NCI-H187 treated with DMSO at 0.1 percent for 48 hours (cell line): ENCODE measurements at places on chromosomes 6 and 20.

DNA sequence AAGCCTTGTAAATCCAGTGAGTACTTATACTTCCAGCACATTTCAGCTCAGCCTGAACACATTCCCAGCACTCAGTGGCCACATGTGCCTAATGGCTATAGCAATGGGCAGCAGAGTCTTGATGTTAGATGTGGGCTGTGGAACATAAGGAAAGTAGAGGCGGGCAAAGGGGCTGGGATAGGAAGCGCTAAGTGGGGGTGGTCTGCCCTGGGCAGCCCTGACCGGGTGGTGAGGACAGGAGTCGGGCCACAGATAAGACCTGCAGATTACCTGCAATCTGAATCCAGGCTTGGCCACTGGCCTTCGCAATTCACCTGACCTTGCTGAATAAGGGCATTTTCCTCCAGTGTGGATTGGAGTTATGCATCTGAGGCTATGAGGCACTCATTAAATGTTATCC is 11.1 kb upstream of the HMGA1 start:
- DNase-seq = no peak

DNA sequence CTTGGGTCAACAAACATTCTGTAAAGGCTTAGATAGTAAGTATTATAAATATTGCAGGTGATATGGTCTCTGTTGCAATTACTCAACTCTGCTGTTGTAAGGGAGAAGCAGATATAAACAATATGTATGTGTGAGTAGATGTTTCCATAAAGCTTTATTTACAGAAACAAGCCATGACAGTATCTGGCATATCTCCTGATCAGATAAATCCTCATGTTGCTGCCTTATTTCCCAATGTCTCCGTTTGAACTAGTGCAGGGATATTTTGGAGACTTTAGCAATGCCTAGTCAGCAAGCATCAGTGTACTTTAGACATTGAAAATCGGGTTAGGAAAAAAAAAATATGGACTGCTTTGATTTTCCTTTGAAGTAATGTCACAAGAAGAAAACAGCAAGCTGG is 96.1 kb downstream of the LAMA2 start:
- no peak for DNase-seq

DNA sequence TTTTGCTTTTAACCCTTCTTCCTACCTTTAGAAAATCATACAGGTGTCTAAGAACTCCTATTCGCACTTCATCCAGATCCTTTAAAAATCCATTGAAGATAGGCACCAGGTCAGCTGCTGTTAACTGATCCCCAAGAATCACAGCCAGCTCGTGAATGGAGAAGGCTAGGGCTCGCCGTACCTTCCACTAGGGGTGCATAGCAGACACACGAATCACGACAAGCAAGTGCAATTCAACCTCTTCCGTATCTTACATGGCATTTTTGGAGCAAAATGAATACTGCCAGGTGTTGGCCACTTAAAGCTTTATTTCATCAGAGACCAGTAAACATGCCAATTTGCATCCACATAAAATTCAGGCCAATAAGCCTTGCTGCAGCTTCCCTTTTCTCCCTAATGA is 10.8 kb upstream of the ANKRD60 start:
- no peak for DNase-seq

- no peak for DNase-seq
These were observed 72.0 kb downstream of the BLOC1S5 start for GRCh38 chr6:7992002-7992815.

- no peak for DNase-seq
These were observed 8.5 kb downstream of the L3MBTL3 start for GRCh38 chr6:130026859-130027258.

DNA sequence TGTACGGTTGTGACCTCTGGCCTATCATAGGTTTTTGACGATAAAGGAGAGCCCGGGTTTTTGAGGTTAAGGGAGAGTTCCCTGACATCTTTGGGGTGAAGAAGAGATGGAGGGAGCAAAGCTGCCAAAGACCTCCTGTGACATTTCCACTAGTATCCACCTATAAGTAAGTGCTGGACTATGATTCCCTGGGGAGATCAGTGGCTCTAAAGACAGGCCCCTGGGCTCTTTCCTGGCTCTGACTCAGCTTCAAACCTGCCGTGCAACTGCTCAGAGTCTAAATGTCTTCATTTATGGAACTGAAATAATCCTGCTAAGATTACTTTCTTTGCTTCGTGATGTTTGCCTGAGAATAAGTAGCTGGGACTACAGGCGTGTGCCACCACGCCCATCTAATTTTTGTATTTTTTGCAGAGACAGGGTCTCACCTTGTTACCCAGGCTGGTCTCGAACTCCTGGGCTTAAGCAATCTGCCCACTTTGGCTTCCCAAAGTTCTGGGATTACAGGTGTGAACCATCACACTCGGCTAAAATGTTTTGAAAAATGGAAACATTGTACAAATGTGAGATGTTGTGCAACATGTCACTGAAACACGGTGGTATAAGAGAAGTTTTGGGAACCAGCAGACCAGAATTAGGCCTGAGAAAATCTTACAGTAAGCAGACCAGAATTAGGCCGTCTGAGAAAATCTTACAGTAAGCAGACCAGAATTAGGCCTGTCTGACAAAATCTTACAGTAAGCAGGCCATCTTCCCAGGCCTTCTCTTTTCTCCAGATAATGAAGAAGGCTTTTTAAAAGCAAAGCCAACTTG is 1.1 kb upstream of the PAQR8 start:
- no peak for DNase-seq

- no peak for DNase-seq
These were observed 138.8 kb downstream of the TFAP2A start for GRCh38 chr6:10276106-10276505.

GRCh38 chr6:107618672-107619071 is 128.8 kb downstream of the SOBP start:
- no peak for DNase-seq

DNA sequence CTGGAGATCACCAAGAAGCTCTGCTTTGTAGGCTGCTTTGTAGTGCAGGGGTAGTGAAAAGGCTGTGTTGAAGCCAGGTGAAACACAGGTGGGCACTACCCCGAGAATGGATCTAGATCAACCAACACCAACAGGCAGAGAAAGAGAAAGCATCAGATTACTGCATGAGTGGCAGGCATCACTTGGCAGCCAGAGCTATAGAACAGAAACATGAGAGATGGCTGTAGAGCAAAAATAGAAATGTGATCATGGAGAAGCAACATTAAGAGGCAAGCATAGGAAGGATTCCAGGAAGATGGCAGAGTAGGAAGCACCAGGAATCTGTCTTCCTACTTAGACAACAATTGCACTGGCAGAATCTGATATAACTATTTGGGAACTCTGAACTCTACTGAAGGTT is 311.1 kb upstream of the TCF21 start:
- DNase-seq = no peak

DNA sequence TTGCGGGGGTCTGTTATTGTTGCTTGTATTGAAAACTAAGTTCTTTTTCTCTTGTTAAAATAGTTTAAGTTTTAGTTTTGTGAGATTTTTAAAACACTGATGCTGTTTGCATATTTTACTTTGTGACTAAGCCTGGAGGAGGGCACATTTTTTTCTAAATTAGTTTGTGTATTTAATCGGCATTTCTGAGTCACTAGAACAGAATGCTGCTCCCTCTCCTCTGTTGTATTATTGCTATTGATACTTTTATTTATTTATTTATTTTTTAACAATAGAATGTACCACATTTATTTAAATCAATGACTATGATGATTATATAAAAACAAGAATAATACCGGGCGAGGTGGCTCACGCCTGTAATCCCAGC is 5.1 kb upstream of the FAM50B start:
- DNase-seq = no peak

GRCh38 chr6:134177236-134177635 is 124.8 kb upstream of the SLC2A12 start:
- DNase-seq = no peak

DNA sequence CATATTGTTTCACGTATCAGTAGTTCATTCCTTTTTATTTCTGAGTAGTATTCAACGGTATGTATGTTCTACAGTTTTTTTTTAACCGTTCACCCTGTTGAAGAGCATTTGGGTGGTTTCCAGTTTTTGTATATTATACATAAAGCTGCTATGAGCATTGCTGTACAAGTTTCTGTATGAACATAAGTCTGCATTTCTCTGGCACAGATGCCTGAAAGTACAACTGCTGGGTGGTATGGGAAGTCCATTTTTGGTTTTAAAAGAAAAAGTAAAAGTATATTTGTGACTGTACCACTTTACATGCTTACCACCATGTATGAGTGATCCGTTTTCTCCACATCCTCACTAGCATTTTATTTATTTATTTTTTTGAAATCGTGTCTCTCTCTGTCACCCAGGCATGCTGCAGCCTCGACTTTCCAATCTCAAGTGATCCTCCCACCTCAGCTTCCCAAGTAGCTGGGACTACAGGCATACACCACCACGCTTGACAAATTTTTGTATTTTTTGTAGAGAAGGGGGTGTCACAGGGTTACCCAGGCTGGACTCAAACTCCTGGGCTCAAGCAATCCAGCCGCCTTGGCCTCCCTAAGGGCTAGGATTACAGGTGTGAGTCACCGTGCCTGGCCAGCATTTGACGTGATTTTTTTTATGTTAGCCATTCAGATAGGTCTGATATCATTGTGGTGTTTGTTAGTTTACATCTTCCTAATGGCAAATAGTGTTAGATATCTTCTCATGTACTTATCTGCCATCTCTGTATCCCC is 11.0 kb upstream of the SIM1 start:
- no peak for DNase-seq

DNA sequence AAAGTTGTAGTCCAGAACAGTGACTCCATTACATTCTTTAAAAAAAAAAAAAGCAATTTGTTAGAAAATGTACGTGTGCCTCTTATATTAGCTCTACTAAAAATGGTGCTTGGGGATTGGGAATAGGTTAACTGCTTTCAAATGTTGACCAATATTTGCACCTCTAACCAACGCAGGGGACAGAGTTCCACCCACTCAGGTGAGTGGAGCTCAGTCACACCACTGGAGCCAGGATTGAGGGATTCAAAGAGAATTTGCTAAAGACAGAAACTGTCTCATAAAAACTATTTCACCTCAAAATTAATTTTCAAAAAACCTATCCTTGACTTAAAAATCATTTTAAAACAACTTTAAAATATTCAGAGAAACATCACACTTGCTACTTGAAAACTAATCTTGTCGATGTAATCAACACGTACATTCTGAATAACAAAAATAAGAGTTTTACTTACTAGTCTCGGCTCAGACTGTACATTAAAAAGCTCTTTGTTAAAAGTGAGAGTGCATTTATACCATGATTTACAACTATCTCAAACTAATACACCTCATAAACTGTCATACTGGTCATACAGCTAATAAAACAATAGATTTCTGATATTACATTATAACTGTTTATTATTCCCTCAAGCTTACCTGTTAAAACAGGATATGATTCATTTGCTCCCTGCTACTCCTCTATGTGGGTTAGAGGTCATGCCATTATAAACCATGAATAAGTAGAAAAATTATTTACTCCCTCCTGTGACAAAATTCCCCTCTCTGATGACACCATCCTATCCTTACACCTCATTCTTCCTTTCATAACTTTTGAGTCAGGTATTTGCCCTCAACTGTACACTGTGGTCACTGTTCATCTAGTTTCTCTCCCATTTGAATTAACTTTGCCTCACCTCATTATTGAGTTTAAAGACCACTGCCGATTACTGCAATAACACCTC is 88.6 kb downstream of the PDE10A start:
- DNase-seq = no peak

- no peak for DNase-seq
These were observed 115.4 kb downstream of the OPN5 start for GRCh38 chr6:47897247-47897646.

DNA sequence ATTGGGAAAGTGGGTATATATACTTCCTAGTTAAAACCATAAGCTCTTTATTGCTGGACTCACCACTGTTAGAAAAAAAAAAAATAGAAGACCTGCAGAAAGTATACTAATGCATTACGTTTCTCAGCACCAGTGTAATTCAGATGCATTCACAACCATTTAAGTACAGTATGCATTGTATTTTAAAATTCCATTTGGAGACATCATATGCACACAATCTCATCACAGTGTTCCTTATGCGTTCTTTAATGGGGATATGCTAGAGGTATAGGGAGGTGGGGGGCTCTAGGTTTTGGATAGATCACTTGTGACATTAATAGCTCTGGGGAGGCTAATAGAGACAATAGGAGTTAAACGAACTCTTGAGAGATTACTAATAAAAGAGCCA is 9.4 kb downstream of the TFAP2A start:
- DNase-seq = no peak

- DNase-seq = no peak
These were observed 5.1 kb upstream of the HLA-DMB start for GRCh38 chr6:32945953-32946352.

GRCh38 chr20:917416-917815 is 1.3 kb upstream of the ANGPT4 start:
- no peak for DNase-seq

GRCh38 chr6:119542037-119542436 is 192.5 kb upstream of the MAN1A1 start:
- DNase-seq = no peak

DNA sequence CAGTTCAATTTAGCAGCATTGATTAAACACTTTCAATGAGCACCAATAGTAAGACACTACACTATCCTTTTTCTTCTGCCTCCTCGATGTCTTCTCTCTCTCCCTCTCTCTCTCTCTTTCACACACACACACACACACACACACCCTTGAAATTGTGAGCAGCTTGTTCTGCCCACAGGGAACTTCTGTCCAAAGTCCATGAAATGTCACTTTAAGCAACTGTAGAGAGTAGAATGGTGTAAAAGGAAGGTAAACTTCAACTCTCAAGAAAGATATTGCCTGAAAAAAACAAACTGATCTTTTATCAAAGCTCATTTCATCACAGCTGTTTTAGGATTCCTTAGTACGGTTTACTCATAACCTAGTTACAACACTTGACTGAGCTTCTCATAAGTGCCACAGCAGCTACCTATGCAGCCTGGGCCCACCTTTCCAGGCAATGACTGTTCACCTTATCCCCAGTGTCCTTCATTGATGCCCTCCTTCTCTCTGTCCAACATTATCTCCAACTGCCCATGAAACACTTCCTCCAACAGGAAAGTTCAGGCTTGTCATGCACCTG is 107.0 kb downstream of the TNFRSF21 start:
- DNase-seq = no peak

DNA sequence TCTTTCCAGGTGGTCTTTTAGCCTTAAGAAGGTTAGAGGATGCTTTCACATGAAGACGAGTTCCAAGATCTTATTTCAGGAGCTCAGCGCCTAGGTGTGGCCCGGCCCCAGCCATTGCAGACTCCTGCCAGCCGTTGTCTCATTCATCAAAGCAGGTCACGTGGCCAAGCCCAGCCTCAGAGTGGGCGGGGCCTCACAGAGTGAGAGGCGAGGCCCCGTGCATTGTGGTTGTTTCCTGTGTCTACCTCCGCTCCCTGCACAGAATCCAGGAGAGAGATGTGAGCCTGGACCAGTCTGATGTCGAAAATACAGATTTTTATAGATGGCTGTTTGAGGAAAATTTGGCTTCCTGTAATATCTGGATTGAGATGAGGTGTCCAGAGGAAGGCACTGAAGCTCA is 49.2 kb upstream of the CST5 start:
- DNase-seq = no peak

- no peak for DNase-seq
These were observed 96.9 kb downstream of the ZFP64 start for GRCh38 chr20:52094693-52095092.
